ENCODE measurements at places on chromosomes 6 and 20.

DNA sequence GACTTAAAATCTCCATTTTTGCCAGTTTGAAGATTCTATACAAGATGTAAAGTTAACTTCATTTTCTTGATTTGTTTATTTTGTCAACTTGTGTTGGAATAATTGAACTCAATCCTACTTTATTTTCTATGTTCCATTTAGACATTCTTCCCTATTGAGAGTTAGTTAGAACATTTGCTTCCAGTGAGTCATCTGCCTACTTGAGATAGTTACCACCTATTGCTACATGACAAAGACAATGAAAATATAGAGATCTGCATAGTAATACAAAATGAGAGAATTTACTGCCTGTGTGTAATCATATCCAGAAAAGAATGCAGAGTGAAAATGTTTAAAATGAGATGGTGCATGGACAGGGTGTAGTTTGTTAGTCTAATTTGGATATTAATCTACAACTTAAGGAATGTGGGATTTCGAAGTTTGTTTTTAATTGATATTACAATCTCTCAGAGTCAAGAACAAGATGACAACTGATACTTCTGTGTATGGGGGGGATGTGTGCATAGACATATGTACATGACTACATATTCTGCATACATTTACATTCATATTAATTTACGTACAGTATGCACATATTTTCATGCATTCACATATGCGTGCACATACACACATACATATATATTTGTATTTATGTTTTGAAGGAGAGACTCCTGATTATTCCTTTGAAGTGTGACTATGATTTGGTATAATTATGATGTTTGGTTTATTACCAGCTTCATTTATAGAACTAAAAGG, 420.1 kb downstream of the NKAIN2 start:
- DNase-seq: no peak

DNA sequence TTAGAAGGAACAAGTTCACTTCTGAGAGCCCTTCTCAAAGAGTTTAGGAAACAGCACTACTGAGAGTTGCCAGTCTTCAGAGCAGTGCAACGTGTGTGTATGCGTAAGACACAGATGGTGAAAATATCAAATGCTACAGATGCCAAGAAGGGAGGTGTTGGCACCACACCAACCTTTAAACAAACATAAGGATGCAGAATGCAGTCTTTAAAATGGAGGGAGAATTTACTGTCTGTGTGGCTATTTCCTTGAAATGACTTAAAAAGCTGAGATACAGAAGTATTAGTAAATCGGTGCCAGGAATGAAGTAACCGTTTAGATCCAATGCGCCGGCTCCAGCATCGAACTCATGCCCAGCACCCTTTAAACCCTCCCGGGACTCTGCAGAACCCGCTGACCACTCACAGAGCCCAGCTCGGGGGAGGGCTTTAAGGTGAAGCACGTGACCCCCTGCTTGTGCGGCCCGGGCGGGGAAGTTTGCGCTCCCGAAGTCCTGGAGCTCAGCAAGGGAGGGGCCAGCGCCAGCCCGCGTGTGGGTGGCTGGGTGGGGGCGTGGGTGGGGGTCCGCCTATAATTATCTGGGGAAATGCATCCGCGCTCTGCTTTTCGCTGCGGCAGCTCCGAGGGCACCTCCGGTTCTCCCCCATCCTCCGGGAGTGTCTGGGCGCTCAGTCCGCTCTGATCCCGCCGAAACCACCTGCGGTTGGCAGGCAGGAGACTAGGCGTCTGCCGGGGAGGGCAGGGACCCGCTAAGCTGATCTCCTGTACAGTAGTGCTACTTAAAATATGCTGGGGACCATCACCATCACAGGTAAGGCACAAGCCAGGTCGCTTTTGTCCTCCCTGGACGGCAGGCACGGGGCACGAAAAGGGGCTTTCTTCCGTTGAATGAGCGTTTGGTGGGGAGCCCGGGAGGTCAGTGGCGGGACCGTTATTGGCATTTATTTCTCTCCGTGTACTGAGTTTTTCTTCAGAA, 66.0 kb downstream of the ZBTB2 start:
- DNase-seq: no peak

DNA sequence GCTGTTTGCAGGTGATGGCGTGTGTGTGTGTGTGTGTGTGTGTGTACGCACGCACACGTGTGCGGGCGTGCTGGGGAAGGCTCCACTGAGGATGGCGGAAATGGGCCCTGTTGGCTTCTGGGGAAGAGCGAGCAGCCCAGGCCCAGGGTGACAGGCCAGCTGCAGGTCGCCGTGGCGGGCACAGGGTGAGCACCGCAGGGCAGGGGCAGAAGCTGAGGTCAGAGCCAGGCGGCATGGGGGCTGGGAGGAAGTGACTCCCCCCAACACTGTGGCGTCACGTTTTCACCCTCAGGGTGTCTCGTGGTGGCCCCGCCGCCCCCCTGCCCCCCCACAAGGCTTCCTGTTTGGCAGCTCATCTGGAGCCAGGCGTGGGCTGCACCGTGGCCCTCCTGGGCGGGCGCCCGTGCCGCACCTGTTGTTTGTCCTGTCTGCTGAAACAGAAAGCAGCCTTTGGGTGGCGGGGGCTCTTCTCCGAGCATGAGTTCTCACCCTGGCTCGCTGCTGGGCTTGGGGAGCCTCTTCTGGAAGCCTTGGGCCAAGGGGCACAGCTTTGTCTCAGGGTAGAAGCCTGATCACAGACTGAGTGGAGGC, 7.1 kb downstream of the RBM38 start:
- peak; percentile 80 for DNase-seq

- no peak for DNase-seq
These were observed 17.6 kb downstream of the PHACTR2 start for GRCh38 chr6:143695130-143695968.

GRCh38 chr20:40497899-40498691, 190.9 kb downstream of the MAFB start:
- DNase-seq: no peak

GRCh38 chr20:19860737-19861136, 102.7 kb downstream of the RIN2 start:
- no peak for DNase-seq

- DNase-seq: no peak
These were observed 471.7 kb downstream of the CBLN4 start for GRCh38 chr20:55533632-55534031.

DNA sequence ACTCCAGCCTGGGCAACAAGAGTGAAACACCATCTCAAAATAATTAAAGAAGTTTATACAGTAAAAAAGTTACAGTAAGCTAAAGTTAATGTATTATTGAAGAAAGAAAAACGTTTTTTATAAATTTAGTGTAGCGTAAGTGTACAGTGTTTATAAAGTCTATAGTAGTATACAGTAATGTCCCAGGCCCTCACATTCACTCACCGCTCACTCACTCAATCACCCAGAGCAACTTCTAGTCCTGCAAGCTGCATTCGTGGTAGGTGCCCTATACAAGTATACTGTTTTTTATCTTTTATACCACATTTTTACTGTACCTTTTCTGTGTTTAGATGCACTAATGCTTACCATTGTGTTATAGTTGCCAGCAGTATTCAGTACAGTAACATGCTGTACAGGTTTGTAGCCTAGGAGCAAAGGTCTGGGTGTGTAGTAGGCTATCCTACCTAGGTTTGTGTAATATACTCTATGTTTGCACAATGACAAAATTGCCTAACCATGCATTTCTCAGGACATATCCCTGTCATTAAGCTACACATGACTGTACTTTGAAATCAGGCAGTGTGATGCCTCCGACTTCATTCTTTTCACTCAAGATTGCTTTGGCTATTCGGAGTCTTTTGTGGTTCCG, 16.7 kb downstream of the MGME1 start:
- no peak for DNase-seq

Data from activated CD8-positive, alpha-beta memory T cell treated with anti-CD3 and anti-CD28 coated beads for 1 hour (primary cell).